Naive B cell (primary cell): ENCODE measurements at places on chromosomes 4 and X. TPM values are rescaled to one million over a fixed set of nuclear protein-coding genes. Genes with fewer than 3 reads are reported as not detected.
A peak's percentile ranks its signal among the peaks of the same experiment; 100 is the strongest.

Gene MEPE
- not detected for polyA plus RNA-seq

- no peak for DNase-seq
Measured at GRCh38 chr4:125789023-125789422, 474.3 kb downstream of the FAT4 start.

- no peak for DNase-seq
Measured at GRCh38 chrX:129736491-129736890, 2.3 kb upstream of the XPNPEP2 start.

DNA sequence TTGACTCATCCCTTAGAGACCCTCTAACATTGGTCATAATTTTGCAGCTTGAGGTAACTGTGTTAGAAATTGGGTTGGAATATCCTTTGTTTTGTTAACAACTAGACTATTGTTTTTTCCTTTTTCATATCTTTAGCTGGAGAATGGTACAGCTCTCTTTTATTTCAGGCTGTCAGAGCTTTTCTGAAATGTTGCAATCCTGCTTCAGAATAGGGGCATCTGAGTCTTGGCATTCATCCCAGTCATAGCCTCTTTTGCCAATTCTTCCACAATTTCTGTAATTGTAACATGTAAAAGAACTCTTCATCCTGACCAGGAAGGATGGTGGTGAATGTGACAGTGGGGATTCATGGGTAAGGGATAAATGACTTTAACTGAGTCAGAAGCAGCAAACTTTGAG is 128.7 kb downstream of the FHIP1A start:
- no peak for DNase-seq

GRCh38 chr4:39036172-39036571 is 4.0 kb upstream of the TMEM156 start:
- no peak for DNase-seq

- peak; percentile 99 for DNase-seq
Measured at GRCh38 chrX:318739-319578, at the start of gene GTPBP6. TSS of gene GTPBP6 (minus strand) at chrX:318796. CDS start at chrX:318787, 9 bp downstream.

GRCh38 chrX:114365065-114365834 is 218.6 kb upstream of the HTR2C start:
- DNase-seq = no peak

GRCh38 chrX:29397506-29397905 is 810.3 kb downstream of the IL1RAPL1 start:
- no peak for DNase-seq

DNA sequence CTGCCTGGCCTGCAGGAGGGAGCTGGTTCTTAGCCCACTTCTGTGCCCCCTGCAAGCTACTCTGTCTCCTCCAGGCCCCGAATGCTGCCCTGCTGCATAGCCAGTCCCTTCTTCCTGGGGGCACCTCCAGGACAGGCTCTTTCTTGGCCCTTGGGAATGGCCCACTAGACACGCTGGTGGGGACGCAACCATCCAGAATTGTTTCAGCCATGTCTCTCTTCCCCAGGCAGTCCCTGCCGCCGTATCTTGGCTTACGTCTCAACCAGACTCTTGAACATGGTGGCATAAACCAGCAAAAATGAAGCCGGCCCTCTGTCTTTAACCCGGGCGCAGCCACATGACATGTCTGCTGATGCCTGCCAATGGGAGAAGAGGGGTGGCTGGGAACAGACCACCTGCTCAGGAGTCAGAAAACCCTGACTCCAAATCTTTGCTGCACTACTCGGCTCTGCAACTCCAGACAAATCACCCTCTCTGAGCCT is 9.0 kb downstream of the LRPAP1 start:
- no peak for DNase-seq

GRCh38 chrX:133794126-133794525 is 191.3 kb downstream of the GPC3 start:
- DNase-seq = no peak

Gene CYSLTR1
- 57.3 TPM for polyA plus RNA-seq

DNA sequence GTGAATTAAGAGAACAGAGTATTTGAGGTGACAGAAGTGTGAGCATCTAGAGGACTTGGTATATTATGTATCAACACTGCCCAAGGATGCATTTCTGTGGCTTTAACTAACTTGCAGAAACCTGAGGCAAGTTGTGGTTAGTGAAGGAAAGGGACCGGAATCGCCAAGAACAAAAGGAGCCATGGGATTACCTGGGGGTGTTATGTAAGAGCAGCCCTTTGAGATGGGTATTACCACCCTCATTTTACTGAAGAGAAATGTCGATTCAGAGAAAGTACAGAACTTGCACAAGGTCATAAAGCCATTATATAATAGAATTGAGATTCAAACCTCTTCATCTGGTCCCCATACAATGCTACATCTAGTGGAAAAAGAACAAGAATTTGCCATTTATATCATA is 14.3 kb downstream of the TENM3 start:
- no peak for DNase-seq

Gene MAGEB2
- polyA plus RNA-seq = not detected

- DNase-seq = peak; percentile 33
Measured at GRCh38 chrX:40543661-40544328, 37.0 kb upstream of the ATP6AP2 start.

GRCh38 chr4:116150152-116150551 is 935.2 kb downstream of the TRAM1L1 start:
- no peak for DNase-seq

GRCh38 chrX:43556207-43556606 is 99.9 kb upstream of the MAOA start:
- no peak for DNase-seq

DNA sequence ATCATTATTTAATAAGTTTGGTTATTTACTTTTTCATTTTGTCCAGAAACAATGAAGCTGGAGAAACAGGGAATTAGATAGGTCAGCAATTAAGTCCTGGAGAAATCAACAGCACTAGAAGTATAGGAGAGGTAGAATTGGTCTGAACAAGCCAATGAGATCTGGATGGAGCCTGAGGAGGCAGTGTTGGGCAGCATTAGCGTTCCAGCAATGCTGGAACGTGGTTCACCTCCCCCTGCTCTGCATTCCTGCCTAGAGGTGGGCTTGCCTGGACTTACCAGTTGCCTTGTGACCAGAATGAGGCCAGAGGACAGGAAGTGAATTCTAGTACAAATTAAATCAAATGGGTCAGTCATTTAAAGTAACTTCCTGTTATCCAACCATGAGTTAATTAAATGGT is 4.6 kb downstream of the RASSF6 start:
- DNase-seq = no peak

Gene QRFPR
- not detected for polyA plus RNA-seq

Gene FAM241A
- 1.0 TPM for polyA plus RNA-seq

GRCh38 chr4:184439856-184440594 is 34.3 kb downstream of the IRF2 start:
- no peak for DNase-seq

- no peak for DNase-seq
Measured at GRCh38 chrX:65522739-65523372, 11.7 kb downstream of the LAS1L start.
